ENCODE measurements at places on chromosomes 1 and 21.
A peak's percentile ranks its signal among the peaks of the same experiment; 100 is the strongest.

- DNase-seq = no peak
Observed at GRCh38 chr1:169426174-169426705, 1.0 kb downstream of the CCDC181 start.

GRCh38 chr1:173302890-173303829 is 96.0 kb upstream of the TNFSF4 start:
- no peak for DNase-seq

DNA sequence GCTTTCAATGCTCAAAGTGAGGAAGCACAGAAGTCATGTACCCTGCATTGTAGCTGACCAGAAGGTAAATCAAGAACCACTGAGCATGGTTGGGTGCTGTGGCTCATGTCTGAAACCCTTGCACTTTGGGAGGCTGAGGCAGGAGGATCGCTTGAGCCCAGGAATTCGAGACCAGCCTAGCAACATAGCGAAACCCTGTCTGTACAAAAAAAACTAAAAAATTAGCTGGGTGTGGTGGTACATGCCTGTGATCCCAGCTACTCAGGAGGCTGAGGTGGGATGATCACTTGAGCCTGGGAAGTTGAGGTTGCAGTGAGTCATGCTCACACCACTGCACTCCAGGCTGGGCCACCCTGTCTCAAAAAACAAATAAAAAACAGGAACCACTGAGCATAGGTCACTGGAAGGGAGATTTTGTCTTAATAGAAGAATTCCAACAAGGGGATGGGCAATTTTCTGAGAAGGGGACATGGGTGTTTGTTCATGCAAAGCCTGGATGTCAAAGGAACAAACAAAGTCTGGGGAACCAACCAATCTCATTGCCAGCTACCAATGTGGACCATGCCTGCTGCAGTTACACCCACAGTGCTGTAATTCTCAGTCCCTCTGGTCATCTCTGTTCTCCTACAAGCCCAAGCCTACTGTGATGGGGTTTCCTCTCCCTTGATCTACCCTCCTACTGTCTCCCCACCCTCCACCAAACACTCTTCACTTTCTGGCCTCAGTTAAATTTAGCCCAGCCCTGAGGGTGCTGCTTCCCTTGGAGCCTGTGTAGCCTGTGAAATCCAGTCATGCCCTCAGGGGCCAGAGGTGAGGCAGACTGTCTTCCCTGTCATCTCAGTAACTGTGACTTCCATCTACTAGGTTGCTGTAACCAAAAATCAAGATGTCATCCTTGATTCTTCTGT is 47.9 kb downstream of the ELF3 start:
- no peak for DNase-seq

GRCh38 chr1:185559151-185559550 is 175.0 kb upstream of the HMCN1 start:
- no peak for DNase-seq

- no peak for DNase-seq
Observed at GRCh38 chr1:178107823-178108222, 13.9 kb downstream of the RASAL2 start.

DNA sequence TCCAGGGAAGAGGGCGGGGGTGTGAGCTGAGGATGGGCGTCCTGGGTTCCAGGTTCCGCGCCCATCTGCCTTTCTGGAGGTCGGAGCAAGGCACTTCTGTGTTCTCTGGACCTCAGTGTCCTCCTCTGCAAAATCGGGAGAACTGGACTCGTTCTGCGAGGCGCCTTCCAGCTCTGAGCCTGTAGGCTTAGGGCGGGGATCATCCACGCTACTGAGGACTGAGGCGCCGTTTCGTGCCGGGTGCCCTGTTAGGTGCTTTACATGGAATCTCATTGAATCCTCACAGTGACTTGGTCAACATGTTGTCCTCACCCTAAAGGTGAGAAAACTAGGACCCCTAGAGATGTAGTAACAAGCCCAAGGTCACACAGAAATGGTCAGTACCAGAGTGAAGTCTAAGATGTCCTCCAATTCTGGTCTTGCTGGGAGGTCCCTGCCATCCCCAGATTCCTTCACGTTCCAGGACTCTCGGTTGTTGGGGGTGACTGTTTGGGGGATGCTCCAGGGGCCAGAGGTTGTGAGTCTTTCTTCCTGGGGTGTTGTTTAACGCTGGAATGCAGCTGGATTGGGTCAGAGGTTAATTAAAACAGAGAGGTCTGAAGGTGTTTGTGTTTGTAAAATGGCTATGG is 677 bp downstream of the PRKAA2 start:
- peak; percentile 24 for DNase-seq

DNA sequence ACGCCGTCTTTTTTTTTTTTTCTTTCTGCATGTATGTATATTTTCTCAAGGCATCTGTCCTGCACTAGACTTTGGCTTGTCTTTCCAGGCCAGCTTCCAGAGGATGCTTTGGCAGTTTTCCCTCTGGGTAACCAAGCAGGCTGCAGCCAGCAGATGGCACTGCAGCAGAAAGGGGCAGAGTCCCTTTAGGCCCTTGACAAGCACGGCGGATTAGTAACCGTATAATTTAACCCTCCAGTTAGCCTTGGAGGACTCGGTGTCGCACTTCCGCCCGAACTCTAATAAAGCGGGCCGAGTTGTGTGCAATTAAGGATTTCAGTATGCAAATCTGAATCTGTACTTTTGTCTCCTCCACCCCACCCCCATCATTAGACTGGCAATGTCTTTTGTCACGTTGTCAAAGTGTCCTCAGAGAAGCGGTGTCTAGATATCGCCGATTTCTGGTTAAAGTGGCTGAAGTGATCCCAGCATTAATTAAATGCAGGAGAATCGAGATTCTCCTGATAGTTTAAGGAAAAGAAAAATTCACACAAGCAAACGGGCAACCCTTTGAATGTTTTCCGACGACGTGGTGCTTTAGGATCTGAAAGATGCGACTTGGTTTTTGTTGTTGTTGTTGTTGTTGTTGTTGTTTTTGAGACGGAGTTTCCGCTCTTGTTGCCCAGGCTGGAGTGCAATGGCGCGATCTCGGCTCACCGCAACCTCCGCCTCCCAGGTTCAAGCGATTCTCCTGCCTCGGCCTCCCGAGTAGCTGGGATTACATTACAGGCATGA is 1.1 kb upstream of the TMEM167B start:
- DNase-seq = peak; percentile 80

GRCh38 chr1:89211035-89211634 is 12.4 kb upstream of the GBP4 start:
- DNase-seq = no peak

- no peak for DNase-seq
Observed at GRCh38 chr1:187042538-187042937, 213.8 kb downstream of the PLA2G4A start.

GRCh38 chr1:91091812-91092211 is 70.0 kb upstream of the ZNF644 start:
- peak; percentile 15 for DNase-seq

DNA sequence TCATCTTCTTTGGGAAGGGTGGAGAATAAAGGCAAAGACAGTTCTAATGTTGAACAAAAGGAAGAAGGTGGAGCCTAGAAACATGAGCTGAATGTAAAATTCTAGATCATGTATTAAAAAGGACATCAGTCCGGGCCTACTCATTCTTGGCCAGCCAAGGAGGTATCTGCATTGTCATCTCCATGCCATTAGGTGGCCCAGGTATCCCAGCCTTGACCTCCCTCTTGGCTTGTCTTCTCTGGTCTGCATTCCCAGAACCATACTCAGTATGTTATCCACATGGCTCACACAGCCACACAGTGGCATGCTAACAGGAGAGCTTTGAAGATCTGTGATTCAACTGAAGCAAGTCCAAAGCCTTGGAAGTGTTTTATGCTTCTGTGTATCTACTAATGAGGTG is 369.8 kb upstream of the KAZN start:
- DNase-seq = no peak

DNA sequence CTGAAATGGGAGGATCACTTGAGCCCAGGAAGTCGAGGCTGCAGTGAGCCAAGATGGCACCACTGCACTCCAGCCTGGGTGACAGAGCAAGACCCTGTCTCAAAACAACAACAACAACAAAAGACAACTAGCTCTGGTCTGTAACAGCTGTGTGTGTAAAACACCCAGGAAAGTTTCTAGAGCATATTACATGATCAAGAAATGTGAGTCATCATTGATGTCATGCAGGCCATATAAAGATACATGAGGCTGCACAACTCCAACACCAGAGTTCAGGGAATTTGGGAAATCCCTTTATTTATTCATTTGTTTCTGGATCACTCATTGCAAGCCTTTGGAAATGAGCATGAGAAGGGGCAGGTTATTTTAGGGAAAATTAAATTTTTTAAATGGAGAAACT is 50.3 kb upstream of the CTPS1 start:
- no peak for DNase-seq

- no peak for DNase-seq
Observed at GRCh38 chr1:230170153-230170547, 103.1 kb downstream of the GALNT2 start.

GRCh38 chr1:63797056-63797726 is 23.4 kb downstream of the ROR1 start:
- no peak for DNase-seq

- DNase-seq = no peak
Observed at GRCh38 chr1:151822404-151822803, 9.2 kb downstream of the RORC start.

- DNase-seq = no peak
Observed at GRCh38 chr1:102799496-102799895, 308.8 kb downstream of the COL11A1 start.

- no peak for DNase-seq
Observed at GRCh38 chr1:159152031-159152430, 19.4 kb upstream of the CADM3 start.

DNA sequence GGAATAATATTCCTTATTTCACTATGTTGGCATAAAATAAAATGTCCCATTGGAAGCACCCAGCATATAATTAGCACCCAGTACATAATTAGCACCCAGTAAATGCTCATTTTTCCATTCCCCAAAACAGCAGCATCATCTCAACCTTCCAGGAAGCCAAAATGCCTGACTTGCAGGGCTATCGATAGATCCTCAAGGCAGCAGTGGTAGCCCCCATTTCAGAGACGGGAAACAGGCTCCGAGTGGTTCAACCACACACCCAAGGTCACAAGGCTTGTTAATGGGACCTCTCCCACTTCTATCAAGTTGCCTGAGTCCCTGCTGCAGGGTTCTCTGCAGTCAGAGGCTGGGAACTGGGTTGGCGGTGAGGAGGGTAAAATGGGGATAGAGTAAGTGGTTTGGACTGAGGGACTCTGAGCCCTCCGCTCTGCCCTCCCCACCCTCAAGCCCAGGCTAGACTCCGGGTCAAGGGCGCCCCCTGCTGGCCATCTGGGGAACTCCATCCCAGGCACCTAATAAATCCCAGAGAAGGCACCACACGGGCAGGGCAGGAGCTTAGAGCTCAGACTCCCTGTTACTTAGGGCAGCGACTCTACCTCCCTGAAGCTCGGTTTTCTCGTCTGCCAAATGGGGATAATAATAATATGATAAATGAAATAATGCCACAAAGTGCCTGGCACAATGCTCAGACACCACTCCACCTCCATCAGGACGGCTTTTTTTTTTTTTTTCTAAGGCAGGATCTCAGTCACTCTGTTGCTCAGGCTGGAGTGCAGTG is 21.9 kb upstream of the LAPTM5 start:
- DNase-seq = peak; percentile 37
